Activated T-helper 1 cell treated with anti-CD3 and anti-CD28 coated beads, Interleukin-12 subunit alpha, Interleukin-12 subunit beta, Interleukin-2, Interleukin-4 antibody, amounts not matched to agents 30 ng/mL and 10 ng/mL and 1 ng/mL, durations not matched to agents 14 hours and 24 hours and 36 hours (primary cell): ENCODE measurements at places on chromosomes 1 and 21. TPM values are rescaled to one million over a fixed set of nuclear protein-coding genes. Genes with fewer than 3 reads are reported as not detected.

GRCh38 chr1:167554028-167554779, 642 bp upstream of the CREG1 start:
- no peak for DNase-seq

GRCh38 chr1:10386761-10387676, 11.8 kb upstream of the PGD start:
- DNase-seq = no peak

DNA sequence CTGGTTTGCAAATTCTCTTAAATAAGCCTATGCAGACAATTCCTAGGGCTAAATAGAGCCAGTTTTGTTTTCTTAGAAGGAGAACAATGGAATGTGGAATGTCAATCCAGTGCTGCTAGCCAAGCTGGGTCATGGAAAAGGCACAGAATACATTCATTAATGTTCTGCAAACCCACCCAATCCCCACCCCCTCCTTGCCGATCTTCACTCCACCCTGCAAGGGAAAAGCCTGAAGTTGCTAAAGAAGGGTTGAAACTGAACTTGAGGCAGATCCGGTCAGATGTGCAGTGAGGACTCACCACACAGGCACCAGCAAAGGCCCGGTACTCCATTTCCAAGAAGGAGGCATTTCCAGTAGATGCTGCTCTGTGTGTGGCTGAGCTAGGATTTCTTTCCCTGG, 179.6 kb downstream of the PLPP3 start:
- DNase-seq = no peak

GRCh38 chr1:39142401-39143060, 62.0 kb upstream of the MACF1 start:
- no peak for DNase-seq

DNA sequence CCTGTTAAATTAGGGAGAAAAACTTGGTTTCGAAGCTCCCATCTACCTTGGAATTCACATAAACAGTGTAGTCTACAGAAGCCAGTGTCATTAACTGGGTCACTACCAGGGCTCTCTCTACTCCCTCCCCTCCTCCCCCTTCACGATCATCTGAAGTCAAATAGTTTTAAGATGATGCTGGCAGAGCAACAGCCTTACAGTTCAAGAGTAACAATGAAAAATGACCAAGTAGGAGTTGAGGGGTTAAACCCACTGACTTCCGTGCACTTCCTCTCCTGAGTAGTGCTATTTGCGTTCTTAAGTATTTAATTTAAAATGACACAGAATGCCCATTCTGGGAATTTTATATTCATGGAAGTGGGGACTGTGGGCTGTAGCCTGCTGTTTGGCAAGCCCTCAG, 236.9 kb downstream of the SIPA1L2 start:
- no peak for DNase-seq

DNA sequence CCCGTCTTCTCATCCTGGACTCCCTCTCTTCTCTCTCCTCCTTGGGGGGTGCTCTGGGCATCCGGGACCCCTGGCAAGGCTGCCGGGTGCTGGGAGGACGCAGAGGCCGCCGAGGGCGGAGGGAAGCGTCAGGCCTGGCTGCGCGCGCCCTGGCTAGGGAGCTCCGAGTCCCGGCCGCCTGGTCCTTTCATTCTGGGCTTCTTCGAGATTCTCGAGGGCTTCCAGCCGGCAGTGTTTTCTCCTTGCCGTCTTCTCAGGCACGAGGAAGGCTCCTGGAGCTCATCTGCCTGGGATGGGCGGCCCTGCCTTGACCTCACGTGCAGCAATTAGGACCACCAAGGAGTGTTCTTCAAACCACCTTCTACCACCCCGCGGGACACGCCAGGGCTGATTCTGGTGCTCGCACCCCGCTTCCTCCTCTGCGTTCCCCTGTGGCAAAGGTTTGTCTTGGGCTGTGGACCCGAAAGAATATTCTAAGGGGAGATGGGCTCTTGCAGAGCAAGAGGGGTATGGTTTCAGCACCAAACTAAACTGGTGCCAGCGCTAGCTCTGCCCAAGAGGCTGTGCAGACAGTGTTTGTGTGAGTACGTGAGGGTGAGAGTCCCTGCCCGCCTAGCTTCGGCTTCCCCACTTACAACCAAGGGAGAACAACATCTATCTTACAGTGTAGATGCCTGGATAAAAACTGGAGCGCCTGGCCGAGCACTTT, 36.5 kb downstream of the PIK3CD start:
- no peak for DNase-seq

- DNase-seq = no peak
Observed at GRCh38 chr1:31243501-31244286, 4.0 kb upstream of the NKAIN1 start.

Gene SLC9C2
- not detected in 2 replicates for total RNA-seq

Gene CACNA1S
- not detected in 2 replicates for total RNA-seq

Gene PLA2G2C
- total RNA-seq = 0.44 and 0.65 TPM in 2 replicates

Gene TSSK3
- 0.51 and 1.3 TPM in 2 replicates for total RNA-seq

Gene PLPP3
- not detected in 2 replicates for total RNA-seq
